ENCODE measurements at places on chromosomes 7 and 10. TPM values are rescaled to one million over a fixed set of nuclear protein-coding genes. Genes with fewer than 3 reads are reported as not detected.

DNA sequence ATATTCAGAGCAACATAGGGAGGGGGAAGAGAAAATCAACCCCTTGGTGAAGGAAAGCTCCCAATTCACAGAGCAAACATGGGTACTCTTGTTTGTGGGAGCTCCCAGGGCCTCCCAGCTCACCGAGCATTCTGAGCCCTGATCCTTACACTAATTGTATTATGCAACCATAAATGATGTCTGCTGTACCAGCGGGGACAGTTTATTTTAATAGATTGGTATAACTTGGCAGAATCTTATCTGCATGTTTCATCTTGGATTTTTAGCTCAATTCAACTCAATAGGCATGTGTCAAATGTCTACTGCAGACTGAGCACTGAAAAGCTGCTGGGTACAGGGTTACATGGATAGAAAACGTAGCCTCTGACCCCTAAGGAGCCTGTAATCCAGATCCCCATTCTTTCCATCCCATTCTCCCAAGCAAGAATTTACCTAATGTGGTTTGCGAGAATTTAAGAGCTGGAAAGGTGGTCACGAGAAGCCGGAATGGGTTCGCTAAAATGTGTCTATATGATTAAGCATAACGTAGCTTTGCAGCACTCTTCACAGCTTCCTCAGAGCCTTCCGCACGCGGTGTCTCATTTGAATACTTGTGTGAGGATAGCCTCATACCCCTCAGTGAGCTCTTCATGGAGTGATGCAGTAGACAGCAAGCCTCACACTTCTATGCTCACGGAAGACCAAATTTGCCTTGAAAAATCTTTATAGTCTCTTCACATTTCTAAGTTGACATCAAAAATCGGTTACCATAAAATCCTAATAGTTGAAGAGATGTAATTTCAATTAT, 18.3 kb downstream of the EGFR start:
- no peaks in the 10 kb centered on the region for H3K27me3 ChIP-seq
- no peak for DNase-seq
- no peak overlapping the region for H3K4me3 ChIP-seq
- H3K4me1 ChIP-seq, result peaks cover 26% of the 10 kb centered on the region
- no peak overlapping the region for H3K27ac ChIP-seq

DNA sequence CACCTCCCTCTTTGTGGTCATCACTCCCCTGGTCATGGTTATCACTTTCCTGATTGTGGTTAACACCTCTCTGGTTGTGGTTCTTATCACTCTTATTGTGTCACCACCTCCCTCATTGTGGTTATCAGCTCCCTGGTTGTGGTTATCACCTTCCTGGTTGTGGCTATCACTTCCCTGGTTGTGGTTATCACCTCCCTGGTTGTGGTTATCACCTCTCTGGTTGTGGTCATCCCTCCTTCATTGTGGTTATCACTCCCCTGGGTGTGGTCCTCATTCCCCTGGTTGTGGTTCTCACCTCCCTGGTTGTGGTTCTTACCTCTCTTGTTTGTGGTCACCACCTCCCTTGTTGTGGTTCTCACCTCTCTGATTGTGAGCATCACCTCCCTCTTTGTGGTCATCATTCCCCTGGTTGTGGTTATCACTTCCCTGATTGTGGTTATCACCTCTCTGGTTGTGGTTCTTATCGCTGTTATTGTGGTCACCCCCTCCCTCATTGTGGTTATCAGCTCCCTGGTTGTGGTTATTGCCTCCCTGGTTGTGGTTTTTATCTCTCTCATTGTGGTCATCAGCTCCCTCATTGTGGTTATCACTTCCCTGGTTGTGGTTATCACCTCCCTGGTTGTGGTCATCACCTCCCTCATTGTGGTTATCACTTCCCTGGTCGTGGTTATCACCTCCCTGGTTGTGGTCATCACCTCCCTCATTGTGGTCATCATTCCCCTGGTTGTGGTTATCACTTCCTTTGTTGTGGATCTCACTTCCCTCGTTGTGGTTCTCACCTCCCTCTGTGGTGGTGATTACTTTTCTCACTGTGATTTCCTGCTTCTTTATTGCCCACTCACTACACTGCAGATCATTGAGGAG, 106.7 kb downstream of the GPR26 start:
- no peak overlapping the region for H3K27ac ChIP-seq
- no peaks in the 10 kb centered on the region for H3K4me1 ChIP-seq
- peaks cover 2% of the 10 kb centered on the region for H3K36me3 ChIP-seq
- no peak overlapping the region for H3K4me3 ChIP-seq

DNA sequence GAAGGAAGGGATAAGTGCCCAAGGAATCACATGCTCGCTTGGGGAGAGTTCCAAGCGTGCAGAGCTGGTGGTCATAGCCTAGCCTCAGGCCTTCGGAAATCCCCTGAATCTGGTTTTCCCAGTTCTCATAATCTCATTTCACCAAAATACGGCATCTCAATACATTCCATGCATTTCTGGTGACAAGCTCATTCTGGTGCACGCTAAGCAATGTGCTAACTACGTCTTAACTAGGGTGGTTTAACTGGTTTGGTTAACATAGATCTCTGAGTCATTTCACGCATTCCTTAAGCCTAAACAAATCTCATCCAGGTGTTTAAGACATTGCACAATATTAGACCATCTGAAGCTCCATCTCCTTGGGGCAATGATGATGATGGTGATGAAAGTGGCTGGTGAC, 72.9 kb upstream of the STEAP1B start:
- H3K4me3 ChIP-seq, result no peak overlapping the region
- no peak for DNase-seq
- H3K27me3 ChIP-seq, result no peaks in the 10 kb centered on the region
- H3K4me1 ChIP-seq, result peaks cover 39% of the 10 kb centered on the region
- no peaks in the 10 kb centered on the region for H3K36me3 ChIP-seq

- no peaks in the 10 kb centered on the region for H3K27me3 ChIP-seq
- no peaks in the 10 kb centered on the region for H3K36me3 ChIP-seq
- no peak overlapping the region for H3K27ac ChIP-seq
- no peak overlapping the region for H3K4me3 ChIP-seq
- H3K4me1 ChIP-seq, result no peaks in the 10 kb centered on the region
- DNase-seq, result no peak
These were observed 33.6 kb upstream of the UTF1 start for GRCh38 chr10:133196221-133196915.

DNA sequence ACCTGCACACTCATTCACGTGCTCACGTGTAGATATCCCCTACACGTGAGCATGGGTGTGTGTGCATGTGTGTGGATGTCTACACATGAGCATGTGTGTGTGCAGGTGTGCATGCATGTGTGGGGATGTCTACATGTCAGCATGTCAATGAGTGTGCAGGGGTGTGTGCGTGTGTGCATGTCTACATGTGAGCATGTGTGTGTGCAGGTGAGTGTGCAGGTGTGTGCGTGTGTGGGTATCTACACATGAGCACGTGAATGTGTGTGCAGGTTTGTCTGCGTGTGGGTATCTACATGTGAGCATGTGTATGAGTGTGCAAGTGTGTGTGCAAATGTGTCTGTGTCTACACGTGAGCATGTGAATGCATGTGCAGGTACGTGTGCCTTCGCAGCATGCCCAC, 274.8 kb downstream of the PTPRN2 start:
- no peak for DNase-seq
- H3K36me3 ChIP-seq, result no peaks in the 10 kb centered on the region
- no peaks in the 10 kb centered on the region for H3K27me3 ChIP-seq
- H3K27ac ChIP-seq, result no peak overlapping the region
- no peaks in the 10 kb centered on the region for H3K4me1 ChIP-seq

DNA sequence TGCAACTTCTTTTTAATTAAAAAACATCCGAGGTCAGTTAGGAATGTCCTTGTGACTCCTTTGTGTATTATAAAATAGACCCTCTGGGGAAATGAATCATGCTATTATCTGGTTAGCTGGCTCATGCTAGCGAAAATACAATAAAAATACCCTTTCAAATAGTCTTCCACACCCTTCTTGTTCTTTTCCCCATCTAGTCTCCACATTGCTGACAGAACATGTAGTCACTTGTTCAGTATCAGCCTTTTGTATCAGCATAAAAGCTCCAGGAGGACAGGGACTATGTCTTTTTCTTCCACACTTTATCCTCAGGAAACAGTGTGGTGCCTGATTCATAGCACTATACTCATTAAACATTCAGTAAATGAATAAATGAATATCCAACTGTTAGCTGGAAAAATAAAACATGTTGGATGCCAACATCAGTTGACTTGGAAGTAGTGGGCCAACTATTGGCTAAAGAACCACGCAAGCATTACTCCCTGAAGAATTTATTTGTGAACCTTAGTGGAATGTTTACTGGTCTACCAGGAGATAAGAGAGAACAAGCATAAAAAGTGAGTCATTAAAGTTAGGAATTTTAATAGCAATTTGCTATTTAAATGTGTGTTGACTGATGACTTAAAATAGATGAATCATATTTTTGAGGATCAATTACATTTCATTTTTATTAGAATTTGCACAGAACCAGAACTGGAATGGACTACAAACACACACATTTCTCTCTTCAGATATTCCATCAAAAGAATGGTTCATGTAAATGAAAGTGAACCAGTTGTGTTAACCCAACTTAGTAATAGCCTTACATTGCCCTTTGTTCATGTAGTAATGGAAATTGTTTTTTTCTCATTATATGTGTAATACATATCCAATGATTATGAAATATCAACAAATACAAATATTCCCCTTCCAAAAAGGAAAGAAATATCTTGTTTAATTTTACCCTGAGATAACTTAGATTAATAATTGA, 129.6 kb downstream of the DKK1 start:
- no peaks in the 10 kb centered on the region for H3K27me3 ChIP-seq
- no peak for DNase-seq
- peaks cover 11% of the 10 kb centered on the region for H3K4me1 ChIP-seq
- H3K27ac ChIP-seq, result no peak overlapping the region
- H3K4me3 ChIP-seq, result no peak overlapping the region
- no peaks in the 10 kb centered on the region for H3K36me3 ChIP-seq

GRCh38 chr10:61279400-61279799, 173.8 kb downstream of the TMEM26 start:
- H3K36me3 ChIP-seq, result no peaks in the 10 kb centered on the region
- no peaks in the 10 kb centered on the region for H3K4me1 ChIP-seq
- H3K4me3 ChIP-seq, result no peak overlapping the region
- H3K27me3 ChIP-seq, result no peaks in the 10 kb centered on the region
- DNase-seq, result no peak

DNA sequence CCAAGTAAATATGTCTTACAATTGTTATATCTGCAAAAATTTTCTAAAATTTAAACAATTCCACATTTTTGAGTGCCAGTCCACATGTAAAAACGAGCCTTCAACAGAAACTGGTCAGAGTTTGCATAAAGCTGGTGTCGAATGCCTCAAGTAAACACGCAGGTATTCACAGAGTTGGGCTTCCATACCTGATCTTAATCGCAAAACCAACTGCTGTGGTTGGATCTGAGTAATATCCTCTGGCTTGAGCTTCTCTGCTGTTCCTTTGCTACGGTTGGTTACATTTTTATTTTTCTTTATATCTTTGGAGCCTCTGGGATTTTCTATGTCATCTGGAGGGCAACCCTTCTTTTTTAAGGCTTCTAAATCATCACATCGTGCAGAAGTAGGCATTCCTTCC, 28.4 kb downstream of the ITGB1 start:
- peaks cover 17% of the 10 kb centered on the region for H3K4me1 ChIP-seq
- no peaks in the 10 kb centered on the region for H3K27me3 ChIP-seq
- H3K27ac ChIP-seq, result no peak overlapping the region
- H3K36me3 ChIP-seq, result peaks cover 25% of the 10 kb centered on the region
- H3K4me3 ChIP-seq, result no peak overlapping the region

DNA sequence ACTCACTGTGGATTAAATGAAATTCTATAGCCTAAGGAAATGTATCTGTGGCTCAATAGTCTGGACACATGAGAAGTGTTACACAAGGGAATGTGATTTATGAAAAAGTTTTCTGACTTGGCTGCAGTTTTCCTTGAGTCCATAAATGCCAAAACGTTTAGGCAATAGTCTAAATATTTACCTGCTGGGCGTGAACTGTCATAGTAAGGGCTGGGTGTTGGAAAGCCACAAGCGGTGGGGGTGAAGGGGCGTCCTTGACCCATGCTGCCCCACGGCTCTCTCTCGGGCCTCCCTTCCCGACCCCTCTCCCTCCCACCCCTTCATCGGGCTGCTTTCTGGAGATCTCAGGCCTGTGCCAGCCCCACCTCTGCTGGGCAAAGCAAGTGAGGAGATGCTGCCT, 223.7 kb downstream of the BUB3 start:
- H3K27ac ChIP-seq, result no peak overlapping the region
- peaks cover 6% of the 10 kb centered on the region for H3K4me1 ChIP-seq
- no peak for DNase-seq

DNA sequence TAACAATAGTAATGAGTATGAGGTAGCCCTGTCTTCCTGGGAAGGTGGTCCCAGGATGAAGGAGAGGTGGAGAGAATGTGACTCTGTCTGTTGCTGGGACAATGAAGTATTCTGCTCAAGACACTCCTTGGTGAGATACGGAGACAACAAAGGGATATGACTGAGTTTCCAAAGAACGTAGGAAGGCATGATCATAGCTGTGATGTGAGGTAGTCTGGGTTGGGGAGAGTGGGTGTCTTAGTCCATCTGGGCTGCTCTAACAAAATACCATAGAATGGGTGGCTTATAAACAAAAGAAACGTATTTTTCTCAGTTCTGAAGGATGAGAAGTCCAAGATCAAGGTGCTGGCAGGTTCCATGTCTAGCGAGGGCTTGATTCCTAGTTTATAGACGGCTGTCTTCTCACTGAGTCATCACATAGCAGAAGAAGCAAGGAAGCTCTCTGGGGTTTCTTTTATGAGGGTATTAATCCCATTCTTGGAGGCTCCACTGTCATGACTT, 84.9 kb upstream of the RHOBTB1 start:
- H3K27ac ChIP-seq, result no peak overlapping the region
- H3K36me3 ChIP-seq, result no peaks in the 10 kb centered on the region

DNA sequence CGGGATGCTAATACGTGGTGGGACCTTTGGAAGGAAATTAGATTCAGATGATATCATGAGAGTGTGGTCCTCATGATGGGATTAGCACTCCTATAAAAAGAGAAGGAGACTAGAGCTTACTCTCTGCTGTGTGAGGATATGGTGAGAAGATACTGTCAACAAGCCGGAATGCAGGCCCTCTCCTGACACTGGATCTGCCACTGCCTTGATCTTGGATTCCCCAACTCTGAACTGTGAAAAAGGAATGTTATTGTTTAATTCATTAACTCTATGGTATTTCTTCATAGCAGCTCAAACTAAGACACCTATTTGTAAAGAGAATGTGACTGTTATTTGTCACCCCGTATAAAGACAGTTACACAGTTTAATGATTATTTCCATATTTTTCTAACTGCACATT, 1227.5 kb upstream of the C7orf33 start:
- no peaks in the 10 kb centered on the region for H3K4me1 ChIP-seq
- H3K27me3 ChIP-seq, result no peaks in the 10 kb centered on the region
- no peak overlapping the region for H3K27ac ChIP-seq
- H3K4me3 ChIP-seq, result no peak overlapping the region

GRCh38 chr7:119935418-119936025, 337.5 kb upstream of the KCND2 start:
- no peak for DNase-seq
- no peaks in the 10 kb centered on the region for H3K36me3 ChIP-seq
- H3K27ac ChIP-seq, result no peak overlapping the region
- H3K4me3 ChIP-seq, result no peak overlapping the region
- H3K27me3 ChIP-seq, result no peaks in the 10 kb centered on the region

- no peaks in the 10 kb centered on the region for H3K4me1 ChIP-seq
- no peak overlapping the region for H3K27ac ChIP-seq
- peak; percentile 16 for DNase-seq
- no peaks in the 10 kb centered on the region for H3K27me3 ChIP-seq
These were observed 37.2 kb downstream of the PLEKHS1 start for GRCh38 chr10:113788604-113789083.

SYPL1 gene
- total RNA-seq, result 82.1 TPM

PILRA gene
- 8.5 TPM for total RNA-seq

SMC3 gene
- total RNA-seq, result 19.8 TPM

ZNF804B gene
- total RNA-seq, result not detected

SPDYE16 gene
- 0.28 TPM for total RNA-seq

DNTT gene
- not detected for total RNA-seq

CABCOCO1 gene
- total RNA-seq, result not detected

HECW1 gene
- 0.28 TPM for total RNA-seq

KEL gene
- total RNA-seq, result not detected

FKBP6 gene
- total RNA-seq, result not detected

CRPPA gene
- 1.4 TPM for total RNA-seq

Measured in thoracic aorta (tissue), 2 donors.